PC-9 (cell line): ENCODE measurements at places on chromosomes 5 and 9.

DNA sequence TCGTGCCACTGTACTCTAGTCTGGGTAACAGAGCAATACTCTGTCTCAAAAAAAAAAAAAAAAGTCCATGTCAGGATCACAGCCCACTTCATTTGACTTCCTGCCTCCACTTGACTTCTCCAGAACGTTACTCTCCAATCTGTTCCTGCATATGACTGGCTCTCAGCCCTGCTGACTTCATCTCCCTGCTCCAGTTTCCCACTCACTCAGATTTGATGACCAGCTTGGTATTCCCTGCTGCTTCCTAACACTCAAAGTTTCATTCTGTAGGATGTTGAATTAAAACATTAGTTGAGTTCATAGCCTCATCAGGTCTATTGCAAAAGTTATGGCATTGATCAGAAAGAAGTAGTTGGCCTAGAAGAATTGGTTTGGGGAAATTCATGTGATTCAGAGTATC lies 52.3 kb downstream of the UGCG start:
- DNase-seq = no peak

DNA sequence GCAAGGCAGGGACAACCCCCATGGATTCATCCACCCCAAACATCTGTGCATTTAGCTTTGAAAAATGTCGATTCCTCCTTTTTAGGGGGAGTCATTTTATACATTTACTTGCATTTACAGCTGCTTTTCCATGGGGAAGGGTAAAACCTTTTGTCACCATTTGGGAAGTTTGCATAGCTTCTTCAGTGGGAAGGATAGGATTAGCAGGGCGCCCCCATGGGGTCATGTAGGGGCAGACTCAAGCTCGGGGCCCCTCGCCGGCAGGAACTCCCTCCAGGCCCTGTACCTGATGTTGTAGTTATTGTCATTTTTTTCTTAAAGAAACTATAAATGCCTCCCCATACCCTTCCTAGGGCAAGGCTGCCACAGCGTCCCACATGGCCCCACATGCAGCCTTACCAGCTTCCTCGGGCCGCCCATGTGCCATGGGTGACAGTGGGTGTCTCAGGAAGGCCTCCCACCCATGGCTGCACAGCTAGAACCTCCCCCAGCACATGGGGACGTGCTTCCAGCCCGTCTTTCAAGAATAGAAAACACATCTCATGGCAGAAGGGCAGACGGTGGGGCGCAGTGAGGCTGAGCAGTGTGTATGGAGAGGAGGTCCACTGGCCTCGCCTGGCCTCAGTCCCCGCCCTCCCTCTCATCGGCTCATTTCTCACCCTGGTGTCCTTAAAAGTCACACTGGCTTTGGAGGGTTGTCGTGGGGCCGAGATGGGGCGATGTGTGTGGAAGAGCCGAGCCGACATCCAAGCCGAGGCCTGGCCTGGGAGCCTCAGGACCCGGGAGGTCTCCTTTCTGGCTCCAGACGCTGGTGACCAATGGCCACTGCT lies 76.1 kb upstream of the OTULINL start:
- DNase-seq = no peak

GRCh38 chr5:115586525-115587146 lies 15.6 kb downstream of the TICAM2 start:
- DNase-seq = no peak

- DNase-seq = no peak
Observed at GRCh38 chr5:174750711-174751110, 26.3 kb downstream of the MSX2 start.

- no peak for DNase-seq
Observed at GRCh38 chr9:13832446-13832845, 481.5 kb downstream of the NFIB start.

- DNase-seq = no peak
Observed at GRCh38 chr5:67243349-67243748, 46.8 kb upstream of the CD180 start.

DNA sequence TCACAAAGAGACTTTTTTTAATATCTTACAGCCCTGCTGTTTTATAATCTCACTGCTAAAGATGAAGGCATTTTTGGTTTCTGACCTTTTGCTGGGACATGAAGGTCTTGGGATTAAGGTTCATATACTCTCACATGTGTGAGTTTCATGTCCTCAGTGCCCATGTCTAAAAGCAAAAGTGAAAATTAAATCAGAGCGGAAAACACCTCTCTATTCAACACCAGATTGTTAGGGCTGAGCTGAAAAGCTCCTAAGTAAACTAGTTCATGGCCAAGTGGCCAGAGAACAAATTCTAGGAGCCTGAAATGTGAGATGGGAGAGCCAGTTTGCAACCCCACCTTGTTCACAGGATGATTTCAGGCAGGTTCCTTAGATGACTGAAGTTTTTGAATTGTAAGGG lies 110.9 kb downstream of the GRIA1 start:
- no peak for DNase-seq

GRCh38 chr5:39076757-39077728 lies 2.8 kb upstream of the RICTOR start:
- DNase-seq = peak; percentile 96
